ENCODE measurements at places on chromosomes 12 and 14.

DNA sequence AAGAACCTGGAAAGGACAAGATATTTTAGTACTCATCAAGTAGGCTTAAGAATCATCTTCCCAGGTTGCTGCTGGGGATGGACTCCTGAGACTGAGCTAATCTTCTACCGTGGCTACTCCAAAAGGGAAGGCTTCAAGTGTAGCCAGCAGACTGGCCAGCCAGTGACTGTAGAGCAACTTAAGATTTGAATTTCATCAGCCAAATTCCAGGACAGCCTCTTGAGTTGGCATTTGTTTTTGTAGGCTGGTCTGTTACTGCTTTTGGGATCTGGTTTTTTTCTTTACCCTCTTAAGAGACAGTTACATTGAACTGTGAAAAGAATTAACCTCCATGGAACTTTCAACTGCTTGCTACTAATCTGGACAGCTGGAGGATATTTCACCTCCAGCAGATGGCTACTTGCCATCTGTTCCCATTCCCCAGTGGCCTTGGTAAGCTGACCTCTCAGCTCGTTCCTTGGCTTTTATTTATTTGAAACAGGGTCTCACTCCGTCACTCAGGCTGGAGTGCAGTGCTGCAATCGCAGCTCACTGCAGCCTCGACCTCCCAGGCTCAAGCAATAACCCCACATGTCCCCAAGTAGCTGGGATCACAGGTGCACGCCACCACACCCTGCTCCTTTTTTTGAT is 20.7 kb downstream of the VTI1B start:
- no peak overlapping the region for H3K27ac ChIP-seq
- no peak overlapping the region for H3K4me3 ChIP-seq
- peaks cover 18% of the 10 kb centered on the region for H3K36me3 ChIP-seq
- DNase-seq, result no peak
- H3K4me1 ChIP-seq, result peaks cover 2% of the 10 kb centered on the region

DNA sequence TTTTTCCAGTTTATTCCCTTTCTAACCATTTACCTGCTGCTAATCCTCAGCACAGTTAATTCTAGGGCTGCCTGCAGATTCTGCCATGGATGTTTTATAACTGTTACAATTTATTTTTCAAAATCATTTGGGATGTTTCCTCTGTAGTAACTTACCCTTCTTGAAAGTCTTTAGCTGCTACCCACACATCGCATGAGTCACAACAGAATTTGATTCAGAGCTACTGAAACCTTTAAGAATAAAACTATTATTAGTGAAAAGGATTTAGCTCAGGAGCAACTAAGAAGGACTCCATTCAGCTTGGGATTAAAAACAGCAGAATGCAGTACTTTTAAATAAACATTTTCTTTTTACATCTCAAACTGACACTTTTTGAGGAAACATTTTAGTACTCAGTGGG is 41.7 kb upstream of the RGS6 start:
- no peak overlapping the region for H3K27ac ChIP-seq
- H3K27me3 ChIP-seq, result peaks cover 15% of the 10 kb centered on the region
- no peak overlapping the region for H3K4me3 ChIP-seq
- no peaks in the 10 kb centered on the region for H3K4me1 ChIP-seq

DNA sequence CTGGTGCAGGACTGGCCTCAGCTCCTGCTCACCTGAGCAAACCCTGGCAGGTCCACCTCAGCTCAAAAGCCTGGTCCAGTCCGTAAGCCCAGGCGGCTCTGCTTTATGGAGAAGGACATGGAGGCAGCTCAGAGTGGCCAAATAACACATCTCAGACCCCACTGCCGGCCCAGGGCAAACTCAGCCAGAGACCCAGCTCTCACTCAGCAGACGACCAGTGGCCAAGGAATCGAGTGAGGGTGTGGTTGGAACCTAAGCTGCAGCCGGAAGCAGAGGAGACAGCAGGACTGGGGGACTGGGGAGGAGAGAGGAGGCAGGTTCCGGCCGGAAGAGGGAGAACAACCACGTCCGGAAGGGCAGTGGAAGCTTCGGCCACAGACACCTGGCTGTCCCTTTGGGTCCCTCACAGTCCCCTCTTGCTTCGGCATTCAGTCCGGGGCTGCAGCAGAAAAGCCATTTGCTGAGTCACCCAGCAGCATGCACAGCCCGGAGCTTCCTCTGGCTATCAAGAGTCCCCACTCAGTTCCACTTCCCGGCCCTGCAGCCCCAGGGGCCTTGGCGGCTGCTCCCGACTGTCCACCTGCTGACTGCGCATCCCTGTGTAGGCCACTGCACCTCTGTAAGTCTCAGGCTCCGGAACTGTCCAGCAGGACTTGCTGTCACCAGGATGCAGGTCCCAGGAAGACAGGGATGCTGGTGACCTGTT is 104.0 kb downstream of the CALM1 start:
- no peak overlapping the region for H3K27ac ChIP-seq
- no peaks in the 10 kb centered on the region for H3K36me3 ChIP-seq
- DNase-seq, result no peak
- H3K27me3 ChIP-seq, result peaks cover 6% of the 10 kb centered on the region

- H3K4me1 ChIP-seq, result no peaks in the 10 kb centered on the region
- no peak overlapping the region for H3K27ac ChIP-seq
- H3K4me3 ChIP-seq, result no peak overlapping the region
- no peaks in the 10 kb centered on the region for H3K36me3 ChIP-seq
Observed at GRCh38 chr14:53533384-53533970, 380.4 kb upstream of the DDHD1 start.

DNA sequence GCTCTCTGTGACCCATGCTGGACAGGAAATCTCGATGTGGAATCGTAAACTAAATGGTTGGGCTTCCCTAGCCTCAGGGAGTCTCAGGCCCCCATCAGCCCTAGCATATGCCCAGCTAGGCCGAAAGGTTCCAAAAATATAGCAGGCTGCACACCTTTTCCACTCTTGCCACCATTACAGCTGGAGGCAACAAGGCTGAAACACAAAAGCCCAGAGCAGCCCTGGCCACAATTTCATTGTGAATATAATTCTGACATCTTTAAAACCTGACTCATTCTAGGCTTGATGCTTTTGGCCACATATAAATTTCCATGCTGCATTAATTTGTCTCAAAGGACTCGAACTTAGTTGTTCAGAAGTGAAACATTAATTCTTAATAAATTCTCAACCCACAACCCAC is 382.2 kb downstream of the GRIN2B start:
- H3K4me1 ChIP-seq, result no peaks in the 10 kb centered on the region
- no peaks in the 10 kb centered on the region for H3K36me3 ChIP-seq
- no peak for DNase-seq
- no peak overlapping the region for H3K27ac ChIP-seq

GRCh38 chr14:23206422-23207145 is 23.1 kb upstream of the SLC7A8 start:
- no peak overlapping the region for H3K27ac ChIP-seq
- H3K27me3 ChIP-seq, result peaks cover 8% of the 10 kb centered on the region
- H3K4me3 ChIP-seq, result no peak overlapping the region
- DNase-seq, result no peak

GRCh38 chr12:111393700-111394300 is 11.9 kb upstream of the SH2B3 start:
- no peaks in the 10 kb centered on the region for H3K36me3 ChIP-seq
- peak overlapping the region; percentile 60 for H3K27ac ChIP-seq
- DNase-seq, result no peak
- peaks cover 7% of the 10 kb centered on the region for H3K4me1 ChIP-seq

GRCh38 chr12:25855716-25856115 is 102.8 kb upstream of the RASSF8 start:
- H3K27ac ChIP-seq, result no peak overlapping the region
- no peak overlapping the region for H3K4me3 ChIP-seq
- DNase-seq, result no peak
- no peaks in the 10 kb centered on the region for H3K36me3 ChIP-seq

DNA sequence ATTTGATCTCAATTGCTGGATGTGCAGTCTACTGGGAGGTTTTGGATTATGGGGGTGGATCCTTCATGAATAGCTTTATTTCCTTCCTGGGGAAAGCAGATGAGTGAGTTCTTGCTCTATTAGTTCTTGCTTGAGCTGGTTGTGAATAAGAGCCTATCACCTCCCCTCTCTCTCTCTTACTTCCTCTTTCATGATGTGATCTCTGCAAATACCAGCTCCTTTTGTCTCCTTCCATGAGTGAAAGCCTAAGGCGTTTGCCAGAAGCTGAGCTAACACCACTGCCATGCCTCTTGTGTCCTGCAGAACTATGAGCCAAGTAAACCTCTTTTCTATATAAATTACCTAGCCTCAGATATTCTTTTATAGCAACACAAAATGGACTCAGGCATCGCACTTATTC is 302.7 kb downstream of the CCER1 start:
- H3K36me3 ChIP-seq, result no peaks in the 10 kb centered on the region
- DNase-seq, result no peak
- no peak overlapping the region for H3K4me3 ChIP-seq
- H3K27ac ChIP-seq, result no peak overlapping the region
- H3K27me3 ChIP-seq, result no peaks in the 10 kb centered on the region

DNA sequence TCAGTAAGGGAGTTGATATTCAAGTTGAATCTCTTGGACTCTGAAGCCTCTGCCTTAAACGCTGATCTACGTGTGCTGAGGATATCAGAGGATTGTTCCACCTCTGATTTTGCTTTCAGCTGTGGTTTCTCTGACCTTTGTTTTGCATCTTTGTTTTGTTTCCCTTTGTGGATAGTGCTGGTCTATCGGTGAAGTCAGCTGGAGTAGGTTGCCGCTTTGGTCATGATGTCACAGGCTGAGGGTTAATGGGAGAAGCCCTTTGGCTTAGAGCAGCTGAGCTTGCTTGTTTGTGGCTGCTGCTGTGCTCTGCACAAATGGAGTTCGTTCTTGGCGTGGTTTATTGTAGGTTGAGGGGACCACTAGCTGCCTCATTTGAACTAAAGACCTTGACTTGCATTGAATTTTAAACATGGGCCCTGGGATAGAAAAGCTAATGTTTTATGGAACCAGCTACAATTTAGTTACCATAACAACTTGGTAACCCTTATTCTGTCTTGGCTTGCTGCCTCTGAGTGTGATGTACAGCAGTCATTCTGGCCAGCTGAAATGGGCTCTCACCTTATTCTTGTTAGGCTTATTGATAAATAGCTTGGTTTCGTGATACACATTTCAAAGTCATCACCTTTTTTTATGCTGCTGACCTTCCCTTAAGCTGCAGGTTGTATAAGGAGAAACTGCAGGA is 284.5 kb upstream of the E2F7 start:
- no peak overlapping the region for H3K27ac ChIP-seq
- no peaks in the 10 kb centered on the region for H3K27me3 ChIP-seq
- no peak overlapping the region for H3K4me3 ChIP-seq
- H3K36me3 ChIP-seq, result no peaks in the 10 kb centered on the region
- DNase-seq, result no peak

GRCh38 chr14:52961060-52961639 is 10.3 kb upstream of the FERMT2 start:
- no peak overlapping the region for H3K4me3 ChIP-seq
- no peaks in the 10 kb centered on the region for H3K36me3 ChIP-seq
- DNase-seq, result peak; percentile 40
- H3K27ac ChIP-seq, result no peak overlapping the region

- DNase-seq, result no peak
- peaks cover 16% of the 10 kb centered on the region for H3K27me3 ChIP-seq
- no peaks in the 10 kb centered on the region for H3K4me1 ChIP-seq
- no peak overlapping the region for H3K27ac ChIP-seq
Observed at GRCh38 chr12:52514471-52515318, 5.5 kb downstream of the KRT5 start.

- H3K36me3 ChIP-seq, result peaks cover 1% of the 10 kb centered on the region
- no peak for DNase-seq
- no peak overlapping the region for H3K27ac ChIP-seq
- no peak overlapping the region for H3K4me3 ChIP-seq
Observed at GRCh38 chr14:102633906-102634595, 41.6 kb downstream of the RCOR1 start.

GRCh38 chr12:16520328-16520727 is 85.6 kb downstream of the LMO3 start:
- H3K4me3 ChIP-seq, result no peak overlapping the region
- no peak overlapping the region for H3K27ac ChIP-seq
- no peaks in the 10 kb centered on the region for H3K4me1 ChIP-seq

DNA sequence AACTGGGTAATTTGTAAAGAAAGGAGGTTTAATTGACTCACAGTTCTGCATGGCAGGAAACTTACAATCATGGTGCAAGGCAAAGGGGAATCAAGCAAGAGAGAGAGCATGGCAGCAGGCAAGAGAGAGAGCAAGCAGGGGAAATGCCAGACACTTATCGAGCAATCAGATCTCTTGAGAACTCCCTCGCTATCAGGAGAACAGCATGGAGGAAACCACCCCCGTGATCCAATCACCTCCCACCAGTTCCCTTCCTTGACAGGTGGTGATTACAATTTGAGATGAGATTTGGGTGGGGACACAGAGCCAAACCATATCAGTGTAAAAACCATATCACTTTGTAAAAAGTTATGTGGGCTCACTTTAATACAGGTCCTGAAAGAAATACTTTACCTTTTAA is 56.4 kb upstream of the NEDD1 start:
- no peaks in the 10 kb centered on the region for H3K36me3 ChIP-seq
- H3K4me3 ChIP-seq, result no peak overlapping the region
- peaks cover 6% of the 10 kb centered on the region for H3K27me3 ChIP-seq
- no peak for DNase-seq

DNA sequence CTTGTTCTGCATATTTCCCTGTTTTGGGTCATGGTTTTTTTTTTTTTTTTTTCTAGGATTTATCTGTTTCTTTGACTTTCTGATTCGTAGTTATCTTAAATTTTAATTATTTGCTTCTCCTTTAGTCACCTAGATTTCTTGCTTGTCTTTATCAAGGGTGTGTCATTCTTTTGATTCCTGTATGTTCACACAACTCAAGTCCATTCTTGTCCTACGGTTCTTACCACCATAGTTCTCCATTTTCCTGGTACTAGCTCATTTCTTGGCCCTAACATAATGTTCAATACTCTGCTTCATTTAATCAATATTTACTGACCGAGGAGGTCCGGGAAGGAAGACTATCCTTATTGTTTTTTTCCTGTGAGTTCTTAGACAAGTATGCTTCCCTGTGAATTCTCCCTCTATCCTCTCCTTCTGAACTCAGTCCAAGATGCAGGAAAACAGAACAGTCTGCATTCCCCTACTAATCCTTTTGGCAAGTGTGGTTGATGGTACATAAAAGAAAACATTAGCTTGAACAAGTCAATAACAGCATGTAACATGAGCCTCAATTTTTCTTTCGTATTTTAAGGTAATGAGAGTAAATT is 1346.4 kb upstream of the SEL1L start:
- H3K36me3 ChIP-seq, result no peaks in the 10 kb centered on the region
- no peaks in the 10 kb centered on the region for H3K4me1 ChIP-seq
- DNase-seq, result no peak
- no peaks in the 10 kb centered on the region for H3K27me3 ChIP-seq
- H3K27ac ChIP-seq, result no peak overlapping the region

Data from activated naive CD8-positive, alpha-beta T cell treated with anti-CD3 and anti-CD28 coated beads, Interleukin-2, amount 10 ng/mL, durations not matched to agents 7 days and 5 days (primary cell).